H54 (cell line): ENCODE measurements at places on chromosomes 4 and X.
A peak's percentile ranks its signal among the peaks of the same experiment; 100 is the strongest.

DNA sequence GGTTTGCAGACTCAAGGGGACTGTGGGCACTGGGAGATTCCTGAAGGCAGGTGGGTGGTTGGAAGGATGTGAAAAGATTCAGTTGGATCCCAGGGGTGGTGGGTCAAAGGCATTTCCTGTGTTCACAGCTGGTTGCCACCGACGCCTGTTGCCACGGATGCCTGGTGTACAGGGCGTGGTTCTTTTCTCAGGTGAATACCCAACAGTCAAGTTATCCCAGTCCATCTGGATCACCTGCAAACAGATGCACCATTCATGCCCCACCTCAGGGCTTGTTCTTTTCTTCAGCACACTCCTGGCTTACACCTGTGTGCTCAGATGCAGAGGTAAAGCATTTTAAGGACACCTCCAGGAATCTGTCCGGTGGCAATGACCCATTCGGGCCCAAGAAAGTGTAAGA, 55.8 kb upstream of the SHOX start:
- no peak for DNase-seq

DNA sequence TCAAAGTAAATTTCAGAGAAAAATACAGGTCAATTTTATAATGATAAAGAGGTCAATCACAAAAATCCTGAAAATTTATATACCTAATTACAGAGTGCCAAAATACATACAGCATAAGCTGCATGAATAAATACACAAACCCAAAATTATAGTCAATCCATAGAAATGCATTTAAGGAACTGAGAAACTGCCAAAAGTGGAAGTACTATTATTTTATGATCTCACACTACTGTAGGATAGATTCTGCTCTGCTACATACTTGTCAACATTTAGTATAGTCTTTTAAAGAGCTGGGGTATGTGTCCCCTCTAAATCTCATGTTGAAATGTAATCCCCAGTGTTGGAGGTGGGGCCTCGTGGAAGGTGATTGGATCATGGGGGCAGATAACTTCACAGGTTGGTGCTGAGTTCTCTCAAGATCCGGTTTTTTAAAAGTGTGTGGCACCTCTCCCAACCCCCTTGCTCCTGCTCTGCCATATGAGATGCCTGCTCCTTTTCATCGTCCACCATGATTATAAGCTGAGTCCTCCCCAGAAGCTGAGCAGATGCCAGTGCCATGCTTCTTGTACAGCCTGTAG, 31.8 kb downstream of the CHIC2 start:
- DNase-seq, result no peak

GRCh38 chrX:15207384-15207783, 62.5 kb downstream of the ASB9 start:
- DNase-seq, result no peak

DNA sequence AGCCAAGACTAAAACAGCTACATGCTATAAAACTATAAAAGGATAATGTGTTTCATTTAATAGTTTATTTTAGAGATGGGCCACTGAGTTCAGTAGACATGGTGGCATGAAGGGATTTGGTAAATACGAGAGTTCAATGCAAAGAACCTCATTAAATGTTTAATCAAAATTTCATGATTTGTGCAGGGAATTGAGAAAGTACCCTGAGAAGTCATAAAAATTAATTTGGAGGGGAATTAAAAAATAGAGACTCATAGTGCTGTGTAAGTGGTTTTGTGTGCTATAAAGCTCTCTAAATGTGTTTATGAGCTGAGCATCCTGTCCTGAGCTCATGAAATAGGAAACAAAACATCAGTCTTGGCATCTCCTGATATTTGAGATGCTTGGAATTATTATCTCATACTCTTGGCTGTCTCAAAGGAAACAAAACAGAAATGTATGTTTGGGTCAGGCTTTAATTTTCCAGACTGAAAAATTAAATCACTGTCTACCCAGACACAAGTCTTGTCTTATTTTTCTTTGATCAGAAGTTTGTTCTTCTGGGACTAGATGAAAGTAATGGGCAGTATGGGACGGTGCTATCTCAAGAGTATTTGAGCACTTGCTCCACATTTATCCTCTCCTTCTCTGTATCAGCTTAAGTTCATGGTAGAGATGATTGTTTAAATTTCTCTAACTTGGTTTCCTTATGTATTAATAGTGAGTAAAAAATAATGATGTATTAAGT, 38.0 kb upstream of the EMCN start:
- DNase-seq, result no peak

- no peak for DNase-seq
Measured at GRCh38 chrX:153608806-153609205, 9.9 kb upstream of the CCNQ start.

DNA sequence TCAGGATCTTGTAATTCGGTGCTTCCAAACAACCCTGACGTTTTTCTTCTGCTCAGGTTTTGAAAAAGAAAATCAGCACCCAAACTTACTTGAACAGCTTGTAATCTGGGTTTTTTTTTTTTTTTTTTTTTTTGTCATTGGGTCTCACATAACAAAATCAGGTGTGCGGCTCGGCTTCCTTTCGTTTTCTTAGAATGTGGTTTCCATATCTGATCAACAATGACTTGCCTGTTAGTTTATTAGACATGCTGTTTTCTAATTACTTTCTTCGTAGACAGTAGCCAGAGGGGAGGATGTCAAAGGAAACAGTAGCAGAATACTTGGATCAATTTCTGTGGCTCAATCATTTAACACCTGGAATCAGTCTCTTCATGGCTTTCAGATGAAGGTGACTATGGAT, 890 bp upstream of the FREM3 start:
- no peak for DNase-seq

DNA sequence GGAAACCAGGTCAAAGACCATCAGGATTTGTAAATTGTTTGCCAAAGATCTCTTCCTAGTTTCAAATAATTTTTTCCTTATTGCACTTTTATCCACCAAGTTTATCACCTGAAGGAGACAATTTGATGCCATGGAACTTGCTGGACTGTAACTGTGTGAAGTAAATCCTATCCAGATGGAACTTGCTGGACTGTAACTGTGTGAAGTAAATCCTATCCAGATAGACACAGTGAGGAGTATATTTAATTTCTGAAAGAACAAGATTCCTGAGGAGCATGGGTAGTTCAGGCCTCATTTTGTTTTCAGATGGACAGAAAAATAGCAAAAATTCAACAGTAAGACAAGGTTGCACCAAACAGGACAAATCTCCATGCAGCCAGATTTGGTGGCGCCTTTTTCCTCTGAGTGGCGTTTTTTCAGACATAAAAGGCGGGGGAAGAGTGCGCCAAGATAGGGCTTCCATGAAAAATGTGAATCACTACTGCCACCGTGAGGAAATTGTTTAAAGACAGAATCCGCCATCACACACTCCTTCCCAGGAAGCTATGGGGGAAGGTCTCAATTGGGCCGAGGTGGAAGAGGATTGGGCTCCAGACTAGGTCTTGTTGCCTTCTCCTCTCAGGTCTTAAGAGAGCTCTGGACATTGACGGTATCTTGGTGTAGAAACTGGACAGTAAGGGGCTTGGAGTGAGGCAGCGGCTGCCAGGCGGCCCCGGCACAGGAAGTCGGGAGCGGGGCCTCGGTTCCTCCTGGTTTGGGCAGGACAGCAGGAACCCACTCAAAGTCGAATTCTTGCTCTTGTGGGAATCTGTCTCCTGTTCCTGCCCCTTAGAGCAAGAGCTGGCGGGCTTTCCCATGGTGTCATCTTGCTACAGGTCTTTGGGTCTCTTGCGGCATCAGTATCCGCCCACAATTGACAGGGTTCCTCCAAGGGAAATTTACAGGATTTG, 234.7 kb downstream of the OR13H1 start:
- DNase-seq, result no peak

GRCh38 chr4:15396157-15396800, 31.6 kb upstream of the C1QTNF7 start:
- peak; percentile 19 for DNase-seq

- DNase-seq, result no peak
Measured at GRCh38 chr4:94302191-94302590, 40.4 kb downstream of the HPGDS start.

- no peak for DNase-seq
Measured at GRCh38 chr4:161121451-161121850, 1042.3 kb downstream of the FSTL5 start.

DNA sequence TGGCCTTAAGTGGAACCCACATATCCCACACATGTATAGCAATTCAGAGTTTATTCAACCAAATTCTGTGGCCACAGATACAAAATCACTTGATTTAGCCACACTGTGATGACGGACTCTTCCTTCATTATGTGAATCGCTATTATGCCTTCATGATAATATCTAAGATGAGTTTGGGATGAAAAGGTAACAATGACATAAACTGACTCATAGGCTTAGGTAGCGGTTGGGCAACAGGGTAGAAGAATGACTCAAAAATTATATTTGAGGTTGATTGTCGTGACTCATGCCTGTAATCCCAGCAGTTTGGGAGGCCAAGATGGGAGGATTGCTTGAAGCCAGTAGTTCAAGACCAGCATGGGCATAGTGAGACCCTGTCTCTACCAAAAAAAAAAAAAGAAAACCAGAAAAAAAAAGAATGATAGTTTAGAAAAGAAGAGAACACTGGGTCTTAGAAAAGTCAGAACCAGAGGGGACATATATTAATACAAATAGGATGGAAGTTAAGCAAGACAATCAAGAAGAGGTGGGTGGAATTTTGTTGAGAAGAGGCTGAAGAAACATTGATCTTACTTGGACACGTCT, 70.4 kb upstream of the USP9X start:
- DNase-seq, result no peak

DNA sequence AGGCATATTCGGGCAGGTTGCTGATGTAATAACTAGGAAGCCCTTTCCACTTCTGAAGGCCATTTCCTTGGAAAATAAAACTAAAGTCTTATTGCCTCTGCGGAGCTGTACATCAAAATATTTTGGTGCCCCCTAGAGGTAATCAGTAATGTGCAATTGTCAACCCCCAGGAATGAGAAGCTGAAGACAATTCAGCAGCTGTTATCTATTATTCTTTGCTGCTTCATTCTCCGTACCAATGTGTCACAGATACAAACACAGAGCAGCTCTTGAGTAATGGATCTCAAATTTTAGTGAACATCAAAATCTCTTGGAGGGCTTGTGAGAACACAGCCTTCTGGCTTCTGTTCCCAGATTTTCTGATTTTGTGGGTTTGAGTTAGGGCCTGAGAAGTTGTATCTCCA, 3.5 kb upstream of the SLIT2 start:
- DNase-seq, result no peak

GRCh38 chr4:17206829-17207801, 304.8 kb downstream of the QDPR start:
- DNase-seq, result no peak

DNA sequence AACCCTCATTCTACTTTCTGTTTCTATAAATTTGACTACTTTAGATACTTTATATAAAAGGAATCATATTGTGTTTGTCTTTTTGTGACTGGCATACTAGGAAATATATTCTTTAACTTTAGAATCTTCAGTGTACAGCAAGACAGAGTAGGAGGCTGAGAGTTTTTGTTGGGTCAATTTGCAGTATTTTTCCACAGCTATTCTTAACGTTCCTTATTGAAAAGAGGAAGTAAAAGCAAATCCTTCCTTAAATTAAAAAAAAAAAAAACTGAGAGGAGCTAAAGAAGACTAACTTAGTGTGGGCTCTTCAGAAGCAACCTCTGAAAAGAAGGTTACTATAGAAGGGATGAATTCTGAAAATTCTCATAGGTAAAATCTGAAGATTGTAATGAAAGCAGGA, 1194.6 kb downstream of the ADGRL3 start:
- DNase-seq, result no peak

GRCh38 chr4:77152421-77152820, 4.6 kb upstream of the CCNG2 start:
- no peak for DNase-seq

GRCh38 chrX:154365997-154366665, 8.3 kb downstream of the FLNA start:
- no peak for DNase-seq

DNA sequence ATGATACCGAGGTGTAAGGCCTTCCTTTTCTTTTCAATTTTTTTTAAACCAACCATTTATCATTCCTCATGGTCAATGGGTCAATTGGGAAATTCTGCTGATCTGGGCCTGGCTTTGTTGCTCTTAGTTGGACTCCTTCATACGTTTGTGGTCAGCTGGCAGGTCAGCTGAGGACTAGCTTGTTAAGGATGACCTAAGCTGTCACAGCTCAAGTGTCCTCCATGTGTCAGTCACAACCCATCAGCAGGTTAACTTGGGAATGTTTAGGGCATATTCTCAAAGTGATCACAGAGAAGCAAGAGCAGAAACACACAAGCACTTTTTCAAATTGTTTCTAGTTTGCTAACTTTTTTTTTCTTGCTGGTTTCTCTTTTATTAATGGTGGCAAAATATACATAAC, 117.4 kb upstream of the MAB21L2 start:
- DNase-seq, result no peak

- no peak for DNase-seq
Measured at GRCh38 chr4:180557348-180557747, 1685.9 kb upstream of the TENM3 start.

- DNase-seq, result no peak
Measured at GRCh38 chr4:118356731-118357130, 3.9 kb upstream of the PRSS12 start.

DNA sequence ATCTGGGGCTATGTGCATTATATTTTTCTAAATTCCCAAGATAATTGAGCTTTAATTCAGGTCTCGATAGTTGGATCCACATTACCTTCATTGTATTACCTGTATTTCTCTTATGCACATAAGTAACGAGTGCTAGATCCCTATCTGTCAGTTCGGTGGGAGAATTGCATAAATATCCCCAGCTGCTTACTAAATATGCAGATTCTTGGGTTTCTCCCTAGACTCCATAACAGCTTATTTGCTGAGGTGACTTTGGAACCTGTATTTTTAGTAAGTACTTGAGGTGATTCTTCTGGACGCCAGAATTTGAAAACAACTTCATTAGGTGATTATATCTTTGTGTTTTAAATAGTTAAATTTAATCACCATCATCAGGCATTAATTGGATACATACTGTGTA, 15.0 kb downstream of the UGT8 start:
- no peak for DNase-seq

DNA sequence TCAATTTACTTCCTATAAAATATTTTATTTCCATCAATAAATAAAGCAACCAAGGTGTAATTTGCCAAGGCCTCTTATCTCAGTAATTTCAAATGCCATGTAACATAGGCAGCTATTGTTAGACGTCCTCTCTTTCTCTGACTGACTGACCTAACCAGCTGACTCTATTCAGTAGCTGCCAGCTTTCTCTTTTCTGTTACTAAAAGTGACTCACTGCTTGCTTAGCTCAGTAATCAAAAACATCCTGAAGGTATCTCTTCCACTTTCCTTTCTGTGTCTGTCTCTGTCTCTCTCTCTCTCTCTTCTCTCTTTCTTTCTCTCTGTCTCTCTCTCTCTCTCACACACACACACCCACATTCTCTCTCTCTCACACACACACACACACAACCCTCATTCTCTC, 134.2 kb downstream of the SPOCK3 start:
- peak; percentile 2 for DNase-seq

DNA sequence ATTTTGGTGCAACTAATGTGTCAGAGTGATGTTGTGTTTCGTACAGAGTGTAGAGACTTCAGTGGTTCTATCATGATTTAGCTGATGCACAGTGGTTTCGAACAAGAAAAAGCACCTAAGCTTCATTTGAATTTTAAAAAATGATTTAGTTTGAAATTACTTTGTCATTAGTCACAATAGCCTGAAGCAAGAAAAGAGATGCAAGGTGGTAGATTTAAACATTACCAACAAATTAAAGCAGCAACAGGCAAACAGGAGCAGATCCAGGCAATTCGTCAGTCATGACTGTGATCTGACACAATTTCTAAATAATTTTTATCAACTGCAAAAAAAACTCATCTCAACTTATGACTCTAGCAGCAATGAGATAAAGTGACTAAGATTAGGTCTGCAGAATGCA, 24.6 kb upstream of the COX7B2 start:
- DNase-seq, result no peak

- DNase-seq, result no peak
Measured at GRCh38 chr4:4388311-4388790, 1.4 kb downstream of the NSG1 start.
